G401 (cell line): ENCODE measurements at places on chromosomes 11 and 22.

GRCh38 chr22:24338726-24339451 lies 68.3 kb downstream of the SPECC1L start:
- DNase-seq: no peak

GRCh38 chr11:14789879-14790484 lies 102.0 kb downstream of the CYP2R1 start:
- DNase-seq: peak; percentile 40

- peak; percentile 82 for DNase-seq
Observed at GRCh38 chr11:46541593-46542371, 52.0 kb downstream of the AMBRA1 start.

GRCh38 chr22:44369293-44369661 lies 56.5 kb upstream of the SHISAL1 start:
- DNase-seq: no peak

DNA sequence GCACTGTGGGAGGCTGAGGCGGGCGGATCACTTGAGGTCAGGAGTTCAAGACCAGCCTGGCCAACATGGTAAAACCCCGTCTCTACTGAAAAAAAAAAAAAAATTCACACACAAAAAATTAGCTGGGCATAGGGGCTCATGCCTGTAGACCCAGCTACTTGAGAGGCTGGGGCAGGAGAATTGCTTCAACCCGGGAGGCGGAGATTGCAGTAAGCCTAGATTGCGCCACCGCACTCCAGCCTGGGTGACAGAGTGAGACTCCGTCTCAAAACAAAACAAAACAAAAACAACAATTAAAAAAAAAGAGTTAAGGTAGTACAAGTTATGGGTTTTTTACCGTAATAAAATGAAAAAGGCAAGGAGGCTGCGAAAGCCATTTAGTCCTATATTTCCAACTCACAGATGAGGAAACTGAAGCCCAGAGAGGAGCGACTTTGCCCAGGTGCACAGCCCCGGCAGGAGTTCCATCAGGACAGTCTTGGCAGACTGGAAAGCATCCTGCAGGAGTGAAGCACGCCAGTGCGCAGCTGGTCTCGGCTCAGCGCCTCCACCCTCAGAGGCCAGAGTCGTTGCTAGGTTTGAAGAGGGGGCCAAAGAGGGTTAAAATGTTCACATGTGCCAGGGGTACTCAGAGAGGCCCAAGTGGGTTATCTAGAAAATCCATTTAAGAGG lies 3.8 kb upstream of the FADS3 start:
- no peak for DNase-seq
